Cardiac atrium fibroblast (primary cell): ENCODE measurements at places on chromosomes 5 and 9. TPM values are rescaled to one million over a fixed set of nuclear protein-coding genes. Genes with fewer than 3 reads are reported as not detected.

Gene LEAP2
- total RNA-seq: 0.16 TPM in 1 of 2 replicates, not detected in the other

Gene NTRK2
- total RNA-seq: under 0.01 and 1.5 TPM in 2 replicates

Gene SPINK7
- total RNA-seq: not detected in 2 replicates

Gene N4BP3
- total RNA-seq: 0.36 and 2.3 TPM in 2 replicates

Gene ADAMTS16
- total RNA-seq: not detected in 2 replicates

Gene NR5A1
- not detected in 2 replicates for total RNA-seq

Gene ENC1
- 46.2 and 99.3 TPM in 2 replicates for total RNA-seq

Gene CBY3
- total RNA-seq: not detected in 2 replicates

Gene PLCXD3
- 14.1 and 20.9 TPM in 2 replicates for total RNA-seq

Gene TRPM6
- 0.32 TPM in 1 of 2 replicates, not detected in the other for total RNA-seq

Gene INSL6
- total RNA-seq: not detected in 2 replicates

Gene ETF1
- total RNA-seq: 80.5 and 86.5 TPM in 2 replicates

Gene TMED7
- total RNA-seq: 108 and 150 TPM in 2 replicates

Gene SPATA31A3
- total RNA-seq: not detected in 2 replicates

Gene LIX1
- total RNA-seq: not detected in 2 replicates

Gene KIF24
- 0.54 and 2.8 TPM in 2 replicates for total RNA-seq

Gene SLC6A7
- not detected in 2 replicates for total RNA-seq

Gene PPP3R2
- total RNA-seq: not detected in 2 replicates

Gene SPATA31E1
- not detected in 2 replicates for total RNA-seq

Gene ADGRV1
- 0.81 TPM in 1 of 2 replicates, not detected in the other for total RNA-seq

Gene PTPN3
- total RNA-seq: 2.2 and 3.1 TPM in 2 replicates

Gene SYK
- total RNA-seq: 0.18 TPM in 1 of 2 replicates, not detected in the other

Gene KCNV2
- not detected in 2 replicates for total RNA-seq

Gene FBN2
- 61.7 and 72.1 TPM in 2 replicates for total RNA-seq

Gene ARSI
- 0.32 and 2.0 TPM in 2 replicates for total RNA-seq

Gene HDAC3
- 46.9 and 54.3 TPM in 2 replicates for total RNA-seq

Gene AGGF1
- 10.8 and 15.4 TPM in 2 replicates for total RNA-seq

Gene QRFP
- not detected in 2 replicates for total RNA-seq

Gene RFESD
- total RNA-seq: 0.16 and 0.36 TPM in 2 replicates

Gene GRXCR2
- not detected in 2 replicates for total RNA-seq

Gene CTXN3
- not detected in 2 replicates for total RNA-seq

Gene FAM151B
- 5.4 and 5.7 TPM in 2 replicates for total RNA-seq

Gene TSSK1B
- 0.97 TPM in 1 of 2 replicates, not detected in the other for total RNA-seq

Gene LCN10
- total RNA-seq: not detected in 2 replicates

Gene NDUFS4
- 108 and 113 TPM in 2 replicates for total RNA-seq

Gene TTC33
- total RNA-seq: 5.7 and 7.6 TPM in 2 replicates

Gene IL3
- not detected in 2 replicates for total RNA-seq

Gene PTGDS
- total RNA-seq: 4.5 and 15.2 TPM in 2 replicates

Gene MIGA2
- 16.6 and 31.9 TPM in 2 replicates for total RNA-seq

Gene JAKMIP2
- under 0.01 TPM in 1 of 2 replicates, not detected in the other for total RNA-seq

Gene PCDHB14
- total RNA-seq: 0.54 and 1.5 TPM in 2 replicates

Gene F2RL1
- 24.2 and 35.8 TPM in 2 replicates for total RNA-seq

Gene C5orf22
- 15.4 and 18.2 TPM in 2 replicates for total RNA-seq

Gene SLC6A19
- total RNA-seq: not detected in 2 replicates

Gene CDH6
- 0.18 and 1.9 TPM in 2 replicates for total RNA-seq

Gene GLE1
- 19.0 and 22.2 TPM in 2 replicates for total RNA-seq

Gene PCDHA13
- total RNA-seq: not detected in 2 replicates
